ENCODE measurements at places on chromosomes 6 and 20. TPM values are rescaled to one million over a fixed set of nuclear protein-coding genes. Genes with fewer than 3 reads are reported as not detected.

The DUSP15 gene
- total RNA-seq = 1.1 TPM

The WTAP gene
- 66.5 TPM for total RNA-seq

The AHCY gene
- total RNA-seq = 331 TPM

The UBR2 gene
- 7.0 TPM for total RNA-seq

The GCNT2 gene
- 7.6 TPM for total RNA-seq

The SIRPD gene
- not detected for total RNA-seq

The HDAC2 gene
- total RNA-seq = 83.3 TPM

The CRIP3 gene
- 1.1 TPM for total RNA-seq

The DNPH1 gene
- total RNA-seq = 104 TPM

The DST gene
- total RNA-seq = 61.2 TPM

The CST1 gene
- 1.1 TPM for total RNA-seq

The CD40 gene
- 4.8 TPM for total RNA-seq

The SCUBE3 gene
- 0.03 TPM for total RNA-seq
